ENCODE measurements at places on chromosomes 5 and 9.

GRCh38 chr9:13266167-13266566, 13.3 kb downstream of the MPDZ start:
- DNase-seq, result no peak

- DNase-seq, result peak; percentile 86
Observed at GRCh38 chr9:95570646-95571045, 53.9 kb upstream of the PTCH1 start.

DNA sequence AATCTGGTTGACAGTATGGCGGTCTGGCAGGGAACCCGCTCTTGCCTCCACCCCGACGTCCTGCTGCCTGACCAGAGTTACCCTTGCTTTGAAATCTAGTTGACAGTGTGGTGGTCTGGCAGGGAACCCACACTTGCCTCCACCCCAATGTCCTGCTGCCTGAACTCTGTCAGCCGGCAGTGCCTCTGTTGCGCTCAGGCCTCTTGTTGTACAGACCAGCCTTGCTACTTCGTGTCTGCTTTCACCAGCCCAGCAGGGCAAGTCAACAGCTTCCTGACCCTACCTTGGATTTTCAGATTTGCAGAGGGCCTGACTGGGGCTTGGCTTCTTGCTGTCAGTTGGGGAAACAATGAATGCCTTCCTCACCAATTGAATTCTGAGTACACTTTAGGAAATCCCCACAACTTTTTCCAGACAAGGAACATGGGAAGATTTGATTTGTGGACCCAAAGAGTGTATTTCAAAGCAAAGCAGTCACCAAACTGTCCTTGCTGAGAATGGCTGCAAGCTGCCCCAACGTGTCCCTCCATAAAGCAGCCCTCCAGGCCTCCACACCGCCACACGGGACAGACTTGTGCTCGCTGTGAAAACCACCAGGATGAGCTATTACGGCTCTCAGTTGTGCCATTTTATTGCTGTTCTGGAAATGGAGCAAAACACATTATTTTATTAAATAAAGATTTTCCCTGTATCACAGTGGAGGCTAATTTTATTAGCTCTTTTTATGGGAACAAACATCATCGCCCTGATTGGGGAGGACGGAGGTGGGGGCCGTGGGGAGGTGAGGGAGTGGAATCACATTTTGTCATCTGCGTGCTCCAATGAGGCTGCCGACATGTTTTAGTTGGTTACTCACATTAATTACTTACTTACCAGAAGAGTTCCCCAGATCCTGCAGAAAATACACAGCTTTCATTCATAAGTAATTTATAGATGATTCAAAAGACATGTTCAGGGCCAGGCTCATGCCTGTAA, 189.3 kb downstream of the AOPEP start:
- DNase-seq, result no peak

DNA sequence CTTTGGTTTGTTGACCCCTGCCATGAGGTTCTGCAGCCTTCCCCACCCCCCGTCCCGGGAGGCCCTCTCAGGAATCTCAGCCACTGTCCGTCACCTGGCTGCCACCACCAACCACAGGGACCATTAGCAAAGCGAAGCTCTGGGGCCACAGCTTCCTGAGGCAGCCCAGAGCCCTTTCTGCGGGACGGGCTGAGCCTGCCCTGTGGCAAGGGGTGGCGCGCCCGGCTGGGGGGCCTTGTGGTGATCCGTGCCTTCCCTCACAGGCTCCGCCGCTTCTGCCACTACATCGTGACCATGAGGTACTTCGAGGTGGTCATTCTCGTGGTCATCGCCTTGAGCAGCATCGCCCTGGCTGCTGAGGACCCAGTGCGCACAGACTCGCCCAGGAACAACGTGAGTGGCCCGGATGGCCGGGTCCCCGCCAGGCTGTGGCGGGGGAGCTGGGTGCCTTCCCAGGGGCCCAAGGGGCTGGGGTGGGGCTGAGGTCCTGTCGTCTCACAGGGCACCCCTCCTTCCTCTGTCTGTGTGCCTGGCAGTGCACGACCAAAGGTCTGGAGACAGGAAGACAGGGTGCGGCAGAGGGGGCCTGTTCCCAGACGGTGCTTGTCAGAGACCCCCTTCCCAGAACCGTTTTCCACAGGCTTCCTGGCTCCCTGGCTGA, 169.2 kb downstream of the CACNA1B start:
- no peak for DNase-seq

DNA sequence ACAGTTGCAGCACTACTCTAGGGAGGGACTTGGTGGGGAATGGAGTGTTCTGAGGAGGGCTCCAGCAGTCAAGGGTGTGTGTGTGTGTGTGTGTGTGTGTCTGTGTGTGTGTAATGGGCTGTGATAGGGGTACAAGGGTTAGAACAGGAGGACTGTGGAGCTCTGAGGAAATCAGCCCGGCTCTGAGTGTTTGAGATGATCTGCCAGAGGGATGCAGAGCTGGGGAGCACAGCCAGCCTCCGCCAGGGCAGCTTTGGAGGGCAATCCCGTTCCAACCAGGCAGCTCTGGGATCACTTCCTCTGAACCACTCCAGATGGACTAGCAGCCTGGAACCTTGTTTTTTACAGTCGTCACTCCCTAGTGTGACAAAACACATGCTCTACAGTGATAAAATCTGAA, 3.0 kb upstream of the SLC6A7 start:
- DNase-seq, result no peak

- no peak for DNase-seq
Observed at GRCh38 chr9:122354536-122355199, 16.2 kb upstream of the PTGS1 start.

GRCh38 chr5:89458332-89458656, 575.3 kb upstream of the MEF2C start:
- peak; percentile 35 for DNase-seq

DNA sequence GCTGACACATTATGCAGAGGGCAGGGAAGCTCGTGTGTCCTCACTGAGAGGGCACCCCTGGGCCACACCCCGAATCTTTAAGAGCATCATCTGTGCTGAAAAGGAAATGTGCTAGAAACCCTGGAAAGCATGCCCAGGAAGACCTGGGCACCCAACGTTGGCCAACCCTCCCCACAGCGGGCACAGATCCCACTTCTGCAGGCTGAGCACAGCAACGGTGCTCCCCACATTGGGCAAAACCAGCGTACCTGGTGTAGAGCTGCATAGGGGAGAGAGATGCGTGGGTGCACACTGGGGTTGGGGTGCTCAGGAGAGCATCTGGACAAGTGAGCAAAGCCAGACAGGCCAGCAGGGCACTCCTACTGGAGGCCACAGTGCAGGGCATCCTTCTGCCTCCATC, 32.6 kb downstream of the ROR2 start:
- no peak for DNase-seq

DNA sequence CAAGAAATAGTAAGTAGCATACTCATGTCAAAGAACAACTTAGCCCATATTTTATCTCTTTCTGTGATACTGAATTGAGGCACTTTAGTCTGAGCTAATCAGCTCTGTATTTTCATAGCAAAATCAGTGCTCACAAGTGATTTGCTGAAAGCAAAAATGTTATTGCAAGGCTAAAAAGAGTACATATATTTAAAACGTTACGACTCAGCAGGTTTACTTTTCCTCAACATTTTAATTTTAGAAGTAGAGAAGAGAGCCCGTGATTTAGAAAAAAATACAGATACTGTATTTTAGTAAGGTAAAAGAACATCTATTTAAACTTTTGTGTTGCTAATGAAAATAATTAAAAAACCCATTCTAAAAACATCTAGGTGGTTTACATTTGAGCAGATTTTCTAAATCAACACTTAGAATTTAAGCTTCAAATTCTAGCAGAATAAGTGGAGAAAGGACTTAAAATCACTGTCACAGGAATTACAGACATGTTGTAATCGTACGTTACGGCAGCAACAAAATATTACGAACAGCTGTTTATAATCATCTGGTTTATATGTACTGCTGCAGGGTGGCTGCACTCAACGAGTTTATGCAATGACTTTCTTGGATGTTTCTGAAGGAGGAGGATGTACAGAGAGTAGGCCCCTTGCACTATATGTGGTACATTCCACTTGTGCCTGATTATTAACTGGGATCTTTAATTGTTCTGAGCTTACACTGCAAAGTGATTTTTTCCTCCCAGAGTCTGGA, 20.1 kb downstream of the SREK1 start:
- DNase-seq, result peak; percentile 23

GRCh38 chr5:62698756-62699155, 120.1 kb downstream of the LRRC70 start:
- no peak for DNase-seq

- DNase-seq, result no peak
Observed at GRCh38 chr9:86735772-86736458, 211.4 kb downstream of the GAS1 start.

GRCh38 chr5:57727591-57727990, 245.0 kb upstream of the ACTBL2 start:
- no peak for DNase-seq

DNA sequence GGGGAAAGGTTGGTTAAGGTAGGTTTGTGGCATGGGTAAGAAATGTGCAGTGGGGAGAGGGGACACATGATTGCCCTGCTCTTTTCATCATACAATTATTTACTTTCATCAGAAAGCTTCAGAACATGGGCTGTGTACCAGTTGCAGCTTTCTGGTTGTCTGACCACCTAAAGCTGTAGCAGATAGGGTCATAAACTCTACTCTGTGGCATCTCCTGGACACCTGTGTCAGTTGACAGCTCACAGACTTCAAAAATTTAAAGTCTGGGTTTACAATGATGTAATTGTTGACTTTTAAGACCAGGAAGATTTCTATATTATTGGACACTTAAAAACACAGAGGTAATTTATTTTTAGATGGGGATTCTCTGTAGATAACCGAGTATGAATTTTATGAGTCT, 222.7 kb upstream of the PRR16 start:
- no peak for DNase-seq

- DNase-seq, result peak; percentile 82
Observed at GRCh38 chr9:36486933-36487481, 85.7 kb upstream of the MELK start.

DNA sequence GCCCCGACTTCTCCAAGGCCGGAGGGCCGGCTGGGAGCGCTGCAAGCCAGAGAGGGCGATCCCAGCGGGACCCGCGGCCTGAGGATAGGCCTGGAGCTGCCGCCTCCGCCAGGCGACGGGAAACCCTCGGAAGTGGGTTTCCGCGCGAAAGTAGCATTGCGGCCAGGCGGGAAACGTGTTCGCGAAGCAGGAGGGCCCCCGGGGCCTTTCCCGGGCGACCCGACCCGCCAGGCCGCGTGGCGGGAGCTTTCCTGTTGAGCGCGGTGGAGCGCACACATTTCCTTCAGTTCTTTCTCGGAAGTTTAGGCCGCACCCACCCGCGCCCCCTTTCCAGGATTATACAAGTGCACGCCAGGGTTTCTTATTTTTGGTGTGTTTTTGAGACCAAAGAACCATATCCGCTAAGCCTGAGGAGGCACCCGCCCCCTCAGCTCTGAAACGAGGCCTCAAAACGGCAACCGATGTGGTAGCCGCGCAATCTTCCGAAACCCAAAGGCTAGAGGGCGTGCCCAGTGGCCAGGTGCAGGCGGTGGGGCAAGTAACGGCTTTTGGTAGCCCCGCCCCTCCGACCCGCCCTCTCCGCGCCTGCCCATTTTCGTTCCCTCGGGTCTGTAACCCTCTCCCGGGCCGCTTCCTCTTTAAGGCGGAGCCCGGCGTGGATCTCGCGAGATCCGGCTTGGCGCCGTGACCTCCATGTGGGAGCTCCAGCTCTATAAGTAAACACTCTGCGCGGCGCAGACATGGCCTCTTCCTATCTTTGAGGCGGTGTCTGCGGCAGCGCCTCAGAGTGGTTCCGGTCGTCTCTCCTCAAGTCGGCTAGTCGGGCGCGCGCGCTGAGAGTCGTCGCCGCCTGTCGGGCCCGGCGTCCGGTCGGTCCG, at the start of gene UHRF2:
TSS of gene UHRF2 (plus strand) at position 713 of the 878 bp plus-strand sequence. CDS start 292 bp downstream, outside the sequence.
- peak; percentile 99 for DNase-seq

DNA sequence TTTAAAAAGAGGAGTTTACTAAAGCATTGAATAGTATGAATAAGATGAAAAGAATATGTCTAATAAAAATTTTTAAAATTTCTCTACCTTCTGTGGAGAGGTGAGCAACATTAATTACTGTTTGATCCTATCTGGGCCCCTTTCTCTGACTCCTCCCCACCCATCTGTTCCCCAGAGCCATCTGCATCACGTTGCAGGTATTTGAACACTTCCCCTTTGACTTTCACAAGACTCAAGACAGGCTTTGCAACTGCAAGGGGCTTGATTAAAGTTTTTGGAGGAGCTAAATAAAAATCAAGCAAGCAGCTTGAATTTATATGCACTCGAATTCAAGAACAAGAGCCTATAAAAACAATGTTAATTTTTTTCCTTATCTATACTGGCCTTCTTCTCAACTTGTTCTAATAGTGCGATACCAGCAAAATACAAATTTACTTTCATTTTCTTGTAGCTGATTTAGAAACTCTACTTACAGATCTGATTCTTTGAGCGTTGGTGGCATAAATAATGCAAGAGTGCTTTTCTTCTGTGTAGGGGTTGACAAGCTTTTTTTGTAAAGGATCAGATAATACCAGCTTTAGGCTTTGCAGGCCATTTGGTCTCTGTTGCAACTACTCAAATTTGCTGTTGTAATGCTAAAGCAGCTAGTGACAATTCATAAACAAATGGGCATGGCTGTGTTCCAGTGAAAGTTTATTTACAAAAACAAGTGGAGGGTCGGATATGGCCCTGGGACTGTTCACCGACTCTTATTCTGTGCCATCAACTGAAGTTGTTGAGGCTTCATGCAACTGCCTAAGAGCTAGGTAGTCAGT, 21.2 kb downstream of the TXNDC8 start:
- DNase-seq, result no peak

- DNase-seq, result no peak
Observed at GRCh38 chr5:58497921-58498320, 6.7 kb downstream of the GAPT start.

- no peak for DNase-seq
Observed at GRCh38 chr5:69206528-69207190, 17.3 kb downstream of the CENPH start.

GRCh38 chr9:129473523-129474244, 147.2 kb downstream of the C9orf50 start:
- DNase-seq, result no peak

GRCh38 chr5:150593996-150594395, 46.5 kb upstream of the SYNPO start:
- no peak for DNase-seq

DNA sequence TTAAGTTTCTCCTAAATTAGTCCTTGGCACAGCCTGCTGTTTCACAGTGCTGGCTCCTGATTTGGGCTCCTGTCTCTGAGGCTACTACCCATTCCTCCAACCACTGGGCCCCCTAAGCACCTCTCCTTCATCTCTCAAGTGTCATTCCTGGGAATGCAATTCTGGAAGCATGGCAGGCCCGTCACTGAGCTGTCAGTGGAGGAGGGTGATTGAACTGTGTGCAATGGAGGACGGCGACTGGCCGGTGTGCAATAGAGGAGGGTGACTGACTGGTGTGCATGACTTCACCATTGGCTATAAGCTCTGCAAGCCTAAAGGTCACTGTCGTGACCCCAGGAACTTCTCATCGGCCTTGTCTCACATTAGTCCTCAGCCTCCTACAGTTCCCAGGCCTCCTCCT, 12.4 kb upstream of the IL17B start:
- no peak for DNase-seq

- DNase-seq, result peak; percentile 22
Observed at GRCh38 chr9:12503606-12504122, 189.5 kb upstream of the TYRP1 start.
